ENCODE measurements at places on chromosomes 7 and 10.
A peak's percentile ranks its signal among the peaks of the same experiment; 100 is the strongest.

DNA sequence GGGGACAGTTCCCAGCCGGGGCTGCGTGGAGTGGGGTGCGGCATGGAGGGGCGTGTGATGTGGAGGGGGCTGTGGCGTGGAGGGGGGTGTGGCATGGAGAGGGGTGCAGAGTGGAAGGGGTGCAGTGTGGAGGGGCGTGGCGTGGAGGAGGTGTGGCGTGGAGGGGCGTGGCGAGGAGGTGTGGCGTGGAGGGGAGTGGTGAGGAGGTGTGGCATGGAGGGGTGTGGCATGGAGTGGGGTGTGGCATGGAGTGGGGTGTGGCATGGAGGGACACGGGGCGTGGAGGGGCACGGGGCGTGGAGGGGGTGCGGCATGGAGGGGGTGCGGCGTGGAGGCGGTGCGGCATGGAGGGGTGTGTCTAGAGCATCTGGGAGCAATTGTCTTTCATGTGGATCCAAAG is 33.6 kb downstream of the NKX6-2 start:
- no peak for DNase-seq

DNA sequence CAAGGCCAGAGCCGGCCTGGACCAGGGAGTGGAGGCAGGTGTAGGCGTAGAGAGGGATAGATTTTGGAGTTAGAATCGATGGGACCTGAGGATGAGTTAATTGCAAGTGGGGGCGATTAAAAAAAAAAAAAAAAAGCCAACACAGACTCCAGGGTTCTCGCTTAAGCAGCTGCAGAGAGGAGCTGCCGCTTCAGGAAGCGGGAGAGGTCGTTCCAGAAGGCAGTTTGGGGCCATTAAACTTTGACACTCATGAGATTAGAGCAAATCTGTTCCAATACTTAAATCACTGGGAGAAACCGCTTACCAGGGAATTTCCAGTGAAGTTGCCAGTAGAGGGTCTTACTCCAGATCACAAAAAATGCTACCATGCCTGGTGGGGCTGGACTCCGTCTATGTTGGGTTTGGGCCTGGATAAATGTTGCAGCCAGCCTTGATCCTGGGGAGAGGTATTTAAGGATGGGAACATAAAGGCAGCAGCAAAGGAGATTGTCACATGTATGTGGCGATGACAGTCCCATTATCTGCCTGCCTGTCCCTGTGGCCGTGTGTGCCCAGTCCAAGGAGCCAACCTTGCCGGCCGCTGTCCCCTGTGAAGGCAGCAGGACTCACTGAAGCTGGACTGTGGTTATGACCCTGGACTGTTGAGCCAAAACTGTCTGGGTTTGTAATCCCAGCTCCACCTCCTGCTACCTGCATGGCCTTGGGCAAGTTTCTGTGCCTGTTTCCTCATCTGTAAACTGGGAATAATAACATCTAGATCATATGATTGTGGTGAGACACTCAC is 23.9 kb upstream of the GRID1 start:
- no peak for DNase-seq

DNA sequence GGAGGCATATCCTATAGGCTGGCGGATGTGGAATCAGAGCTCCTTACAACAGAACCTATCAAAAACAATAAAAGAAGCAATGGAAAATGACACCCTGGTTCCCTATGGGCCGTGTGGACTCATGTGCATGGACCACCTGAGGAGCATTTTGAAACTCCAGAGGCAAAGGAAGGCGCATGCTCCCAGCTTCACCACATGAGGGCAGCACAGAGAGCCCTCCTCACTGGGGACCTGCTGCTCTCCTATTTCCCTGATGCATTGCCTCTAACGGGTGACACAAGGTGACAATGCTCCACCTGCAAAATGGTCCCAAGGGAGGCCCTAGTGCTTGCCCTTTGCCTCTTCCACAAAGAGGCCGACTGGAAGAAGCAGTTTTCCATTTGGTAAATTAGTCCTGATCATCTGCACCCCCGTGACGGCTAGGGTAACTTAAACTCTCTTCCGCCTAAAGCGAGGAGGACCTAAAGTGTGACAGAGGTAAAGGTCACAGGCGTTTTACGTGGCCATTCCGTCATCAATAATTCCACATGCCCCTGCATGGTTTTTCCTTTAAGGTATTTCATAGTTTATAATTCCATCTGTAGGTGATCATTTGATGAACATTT is 67.7 kb downstream of the GPAM start:
- DNase-seq: peak; percentile 29

GRCh38 chr7:80945976-80946375 is 27.1 kb upstream of the SEMA3C start:
- no peak for DNase-seq

Data from kidney (tissue), 22 donors.